ENCODE measurements at places on chromosomes 6 and 20.

DNA sequence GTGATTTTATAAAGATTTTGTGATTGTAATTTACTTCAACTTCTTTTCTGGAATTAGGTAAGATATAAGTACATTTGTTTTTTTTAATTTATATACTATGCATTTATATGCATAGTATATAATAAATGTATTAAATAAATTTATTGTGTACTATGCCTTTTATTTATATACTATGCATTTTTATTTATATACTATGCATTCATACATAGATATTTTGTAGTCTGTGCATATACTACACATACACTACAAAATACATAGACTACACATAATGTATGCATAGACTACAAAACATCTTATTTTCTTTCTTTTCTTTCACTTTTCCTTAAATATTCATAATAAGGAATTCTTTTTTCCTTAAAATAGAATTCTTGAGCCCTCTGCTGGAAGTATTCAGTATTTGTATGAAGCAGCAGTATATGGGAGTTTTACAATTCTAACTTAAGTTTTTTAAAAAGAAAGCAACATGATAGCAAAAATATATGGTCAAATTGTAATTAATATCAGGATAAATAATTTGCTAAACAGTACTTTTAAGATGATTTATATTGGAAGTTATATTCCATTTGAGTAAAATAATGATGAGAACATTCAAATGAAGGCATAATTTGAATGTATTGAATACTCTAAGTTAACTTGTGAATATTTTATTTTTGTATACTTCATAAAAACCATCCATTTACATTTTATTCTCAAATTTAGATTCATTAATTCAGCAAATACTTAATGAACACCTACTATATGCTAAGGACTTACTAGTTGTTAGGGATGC is 129.3 kb downstream of the KLHL32 start:
- peak; percentile 49 for DNase-seq

- peak; percentile 40 for DNase-seq
These were observed 2.8 kb upstream of the LBP start for GRCh38 chr20:38343311-38344106.

DNA sequence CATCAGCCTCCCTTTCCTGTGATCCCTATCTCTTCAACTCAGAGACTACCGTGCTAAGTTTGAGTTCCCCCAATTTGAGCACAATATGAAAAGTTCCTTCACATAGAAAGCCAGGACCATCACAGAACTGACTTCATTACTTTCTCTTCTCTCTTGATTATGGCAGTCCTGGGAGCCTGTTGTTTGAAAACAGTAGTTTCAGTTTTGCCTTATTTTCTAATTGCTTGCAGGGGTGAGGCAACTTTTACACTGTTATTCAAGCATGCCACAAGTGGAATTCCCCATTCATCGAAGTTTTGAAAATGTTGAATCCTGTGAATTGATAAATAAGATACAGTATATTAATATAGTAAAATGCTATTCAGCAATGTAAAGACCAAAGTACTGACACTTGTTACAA is 569.7 kb upstream of the MARCKS start:
- no peak for DNase-seq

DNA sequence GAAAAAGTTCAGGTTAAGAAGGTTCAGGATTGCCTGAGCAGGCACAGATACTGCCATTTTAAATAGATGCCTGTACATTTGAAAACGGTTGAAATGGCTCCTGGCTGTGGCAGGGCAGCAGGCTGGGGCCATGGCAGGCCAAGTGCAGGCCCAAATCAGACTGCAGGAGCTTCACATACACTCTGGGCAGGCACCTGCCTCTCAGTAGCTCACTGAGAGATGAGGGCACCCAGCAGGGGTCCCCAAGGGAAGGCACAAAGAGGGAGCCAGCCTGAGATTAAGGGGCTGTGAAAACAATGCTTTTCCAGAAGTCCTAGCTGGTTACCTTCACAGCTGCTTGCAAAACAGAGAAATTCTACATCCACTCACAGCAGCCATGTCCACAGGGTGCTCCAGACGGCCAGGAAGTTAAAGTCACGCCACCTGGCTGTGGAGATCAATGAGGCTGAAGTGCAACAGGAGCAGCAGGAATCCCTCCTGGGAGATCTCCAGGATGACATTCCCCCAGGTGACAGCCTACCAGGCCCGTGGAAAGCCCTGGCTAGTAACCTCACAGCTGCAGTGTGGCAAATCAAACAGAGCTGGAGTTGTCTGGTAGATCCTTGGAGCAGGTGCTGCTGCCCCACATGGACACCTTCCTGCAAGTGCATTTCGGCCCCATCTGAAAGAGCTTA is 6.2 kb upstream of the RAET1E start:
- DNase-seq, result no peak

- DNase-seq, result no peak
These were observed 476.1 kb upstream of the CITED2 start for GRCh38 chr6:139850512-139850911.

DNA sequence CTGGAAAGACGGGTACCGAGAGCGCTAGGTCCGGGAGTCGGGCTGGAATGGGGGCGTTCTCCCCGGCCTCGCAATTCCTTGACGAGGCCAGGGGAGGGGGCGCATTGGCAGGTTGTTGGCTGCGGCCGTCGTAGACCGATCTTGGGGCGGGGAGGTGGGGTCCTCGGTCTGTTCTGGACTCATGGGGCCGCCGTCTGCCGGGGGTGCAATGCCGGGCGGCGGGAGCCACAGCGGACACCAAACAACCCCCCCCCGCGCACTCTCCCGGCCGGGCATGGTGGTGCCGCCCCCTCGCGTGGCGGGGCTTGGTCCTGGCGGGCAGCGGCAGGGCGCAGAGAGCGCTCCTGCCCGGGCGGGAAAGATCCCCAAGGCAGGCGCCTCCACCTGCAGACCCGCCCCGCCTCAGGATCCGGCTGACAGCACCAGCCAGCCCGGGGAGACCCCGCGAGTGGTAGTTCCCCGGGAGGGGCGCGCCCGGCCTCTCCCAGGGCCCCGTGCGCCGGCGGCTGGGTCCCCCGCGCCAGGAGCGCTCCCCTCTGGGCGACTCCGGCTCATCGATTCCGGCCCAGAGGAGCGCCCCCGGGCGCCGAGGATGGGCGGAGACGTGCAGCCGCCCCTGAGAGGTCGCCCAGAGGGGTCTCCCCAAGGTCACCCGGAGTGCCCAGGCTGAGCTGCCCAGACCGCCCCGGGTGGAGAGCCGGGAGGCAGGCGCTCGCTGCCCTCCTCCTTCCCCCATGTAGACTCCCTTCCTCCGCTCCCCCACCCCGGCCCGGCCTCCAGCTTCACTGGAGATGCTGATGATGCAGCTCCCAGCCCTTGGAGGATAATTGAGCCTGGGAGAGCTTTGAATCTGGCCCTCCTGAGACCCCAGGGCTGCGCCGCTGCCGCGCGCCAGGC is 709 bp downstream of the PPP1R16B start:
- peak; percentile 59 for DNase-seq

- DNase-seq, result no peak
These were observed 259.8 kb downstream of the PKHD1 start for GRCh38 chr6:51827580-51827979.

DNA sequence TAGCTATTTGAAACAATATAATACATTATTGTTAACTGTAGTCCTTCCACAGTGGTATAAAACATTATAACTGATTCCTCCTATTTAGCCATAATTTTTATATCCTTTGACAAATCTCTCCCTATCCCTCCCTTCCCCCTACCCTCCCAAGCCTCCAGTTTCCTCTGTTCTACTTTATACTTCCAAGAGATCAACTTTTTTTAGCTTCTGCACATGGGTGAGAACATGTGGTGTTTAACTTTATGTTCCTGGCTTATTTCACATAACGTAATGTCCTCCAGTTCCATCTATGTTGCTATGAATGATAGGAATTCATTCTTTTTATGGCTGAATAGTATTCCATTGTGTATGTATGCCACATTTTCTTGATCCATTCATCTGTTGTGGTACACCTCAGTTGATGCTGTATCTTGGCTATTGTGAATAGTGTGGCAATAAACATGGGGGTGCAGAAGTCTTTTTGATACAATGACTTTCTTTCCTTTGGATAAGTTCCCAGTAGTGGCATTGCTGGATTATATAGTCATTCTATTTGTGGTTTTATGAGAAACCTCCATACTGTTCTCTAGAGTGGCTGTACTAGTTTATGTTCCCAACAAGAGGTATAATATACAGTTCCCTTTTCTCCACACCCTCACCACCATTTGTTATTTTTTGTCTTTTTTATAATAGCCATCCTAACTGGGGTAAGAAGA is 205.0 kb downstream of the KCNQ5 start:
- no peak for DNase-seq

DNA sequence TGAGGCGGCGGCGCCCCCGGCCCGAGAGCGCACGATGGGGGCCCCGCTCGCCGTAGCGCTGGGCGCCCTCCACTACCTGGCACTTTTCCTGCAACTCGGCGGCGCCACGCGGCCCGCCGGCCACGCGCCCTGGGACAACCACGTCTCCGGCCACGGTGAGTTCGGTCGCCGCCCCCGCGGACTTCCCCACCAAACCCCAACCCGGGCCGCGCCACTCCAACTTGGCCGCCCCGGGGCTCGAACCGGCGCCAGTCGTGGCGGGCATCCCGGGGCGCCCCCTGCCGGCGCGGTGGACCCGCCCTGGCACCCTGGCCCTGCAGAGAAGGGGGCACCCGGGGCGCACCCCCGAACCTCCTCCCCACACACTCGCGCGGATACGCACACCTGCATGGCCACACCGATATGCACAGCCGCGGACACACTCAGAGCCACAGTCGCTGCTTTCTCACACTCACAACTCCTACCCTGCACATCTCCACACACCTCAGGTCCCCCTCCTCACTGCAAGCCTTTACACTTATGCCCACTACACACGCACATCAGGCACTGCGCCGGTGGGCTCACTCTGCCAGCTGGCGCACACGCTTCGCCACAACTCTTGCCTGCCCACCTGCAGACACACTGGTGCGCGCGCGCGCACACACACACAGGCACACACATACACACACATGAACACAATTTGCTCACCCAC is 535 bp downstream of the VSTM2L start:
- no peak for DNase-seq

DNA sequence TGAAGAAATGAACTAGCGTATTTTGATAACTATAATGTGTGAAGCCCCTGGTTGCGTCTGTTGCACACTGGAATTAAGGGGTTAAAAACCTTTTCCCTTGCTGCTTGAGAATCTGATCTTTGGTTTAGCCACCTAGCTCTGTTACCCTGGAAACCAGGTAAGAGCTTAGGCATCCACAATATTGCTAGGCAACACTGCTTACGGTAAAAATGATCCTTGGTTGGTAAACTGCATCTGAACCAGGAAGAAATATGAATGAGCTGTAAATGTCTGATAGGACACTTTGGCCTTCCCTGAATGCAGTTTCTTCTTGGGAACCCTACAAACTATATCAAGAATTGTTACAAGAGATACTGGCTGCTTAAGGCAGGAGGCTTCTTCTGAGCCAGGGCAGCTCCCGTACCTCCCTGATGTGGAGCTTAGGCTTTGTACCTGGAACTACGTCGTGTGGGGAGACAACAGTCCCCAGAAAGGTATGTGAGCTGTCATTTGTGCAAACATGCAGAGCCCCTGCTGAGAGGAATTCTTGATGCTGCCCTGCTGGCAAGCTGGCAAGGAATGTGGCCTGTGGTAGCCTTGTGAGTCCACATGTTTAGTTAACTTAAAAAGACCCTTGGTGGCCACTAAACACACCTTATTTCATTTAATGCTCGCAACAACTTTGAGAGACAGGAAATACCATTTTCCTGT is 18.4 kb downstream of the UBE3D start:
- DNase-seq, result no peak

DNA sequence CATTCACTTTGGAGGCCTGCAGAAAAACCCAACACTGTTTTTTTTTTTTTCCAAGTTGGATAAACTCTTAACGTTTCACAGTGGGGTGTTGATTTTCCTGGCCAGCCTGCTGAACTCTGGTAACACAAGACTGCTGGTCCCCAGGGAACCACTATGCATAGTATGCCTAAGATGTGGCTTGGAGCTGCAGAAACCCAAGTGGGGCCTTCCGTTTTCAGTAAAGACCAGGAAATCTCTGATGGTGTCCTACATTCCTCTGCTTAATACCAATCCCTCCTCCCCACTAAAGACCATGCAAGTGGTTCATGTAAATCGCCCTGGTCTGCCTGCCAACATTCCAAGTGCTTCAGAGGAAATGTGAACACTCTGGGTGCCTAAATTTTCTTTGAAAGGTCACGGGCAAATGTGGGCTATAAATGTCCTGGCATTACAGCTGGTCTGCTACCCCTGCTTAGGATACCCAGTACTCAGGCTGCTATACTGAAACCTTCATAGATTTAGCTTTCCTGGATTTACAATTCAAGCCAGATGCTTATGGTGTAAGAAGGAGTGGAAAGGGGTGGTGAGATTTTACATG is 615.4 kb downstream of the MAFB start:
- no peak for DNase-seq

DNA sequence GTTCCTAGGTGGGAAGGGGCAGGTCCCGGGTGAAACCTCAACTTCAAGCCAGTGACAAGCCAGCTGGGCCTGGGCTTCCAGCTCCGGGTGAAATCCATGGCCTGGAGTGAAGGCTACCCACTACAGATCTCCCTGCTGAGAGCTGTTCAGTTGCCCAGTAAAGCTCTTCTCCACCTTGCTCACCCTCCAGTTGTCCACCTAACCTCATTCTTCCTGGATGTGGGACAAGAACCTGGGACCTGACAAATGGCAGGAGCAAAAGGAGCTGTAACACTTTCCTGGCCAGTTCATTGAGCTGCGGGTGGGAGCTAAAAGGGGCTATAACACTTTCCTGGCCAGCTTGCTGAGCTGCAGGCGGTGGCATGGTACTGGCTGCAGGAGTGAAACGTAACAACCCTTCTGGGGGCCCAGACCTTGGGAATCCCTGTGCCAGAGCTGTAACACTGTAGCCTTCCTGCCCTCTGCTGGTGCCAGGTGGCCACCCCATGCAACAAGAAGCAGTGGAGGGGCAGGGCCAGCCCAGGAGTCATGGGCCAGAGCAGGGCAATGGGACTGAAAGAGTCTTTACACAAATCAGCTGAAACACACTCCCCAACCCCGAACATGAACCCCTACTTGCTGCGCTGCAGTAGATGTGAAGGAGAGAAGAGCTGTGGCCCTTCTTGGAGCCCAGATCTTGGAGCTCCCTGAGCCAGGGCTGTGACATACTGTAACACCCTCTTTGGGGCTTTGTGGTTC is 3.6 kb upstream of the HINT3 start:
- DNase-seq, result peak; percentile 70

DNA sequence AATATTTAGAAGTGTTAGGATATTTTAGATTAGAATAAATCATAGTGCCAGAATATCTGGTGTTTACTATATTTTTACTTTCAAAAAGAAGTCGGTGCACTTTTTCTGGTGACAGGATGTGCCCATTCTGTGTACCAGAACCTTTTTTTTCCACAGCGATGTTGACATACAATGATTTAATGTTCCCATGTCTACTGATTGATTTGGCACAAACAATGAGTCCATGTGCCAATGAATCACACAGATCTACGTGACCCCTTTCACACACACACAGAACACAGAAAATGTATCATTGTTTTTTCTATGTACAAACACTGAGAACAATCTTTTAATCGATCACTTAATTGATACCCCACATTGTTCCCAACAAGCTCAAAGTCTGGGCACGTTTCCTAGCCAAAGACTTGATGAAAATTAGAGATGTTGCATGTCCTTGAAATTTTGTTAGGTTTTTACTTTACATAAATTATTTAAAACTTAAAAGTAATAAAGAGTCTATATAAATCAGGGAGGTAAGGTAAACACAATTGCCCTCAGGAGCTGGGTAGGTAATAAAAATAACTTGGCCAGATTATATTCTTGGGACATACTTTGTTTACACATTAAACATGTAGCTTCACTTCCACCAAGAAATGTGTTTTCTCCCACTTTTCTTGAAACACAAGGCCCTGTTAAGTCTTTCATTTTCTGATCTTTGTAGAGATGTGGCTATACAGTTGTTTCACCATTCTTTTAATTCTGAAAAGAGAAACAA is 36.4 kb upstream of the SOX4 start:
- DNase-seq, result peak; percentile 71

- no peak for DNase-seq
These were observed 25.8 kb downstream of the SDHAF4 start for GRCh38 chr6:70592391-70593117.

Measured in dermis blood vessel endothelial cell (primary cell).